ENCODE measurements at places on chromosomes 2 and 18.

- DNase-seq = no peak
Measured at GRCh38 chr2:42953216-42953615, 160.8 kb upstream of the HAAO start.

DNA sequence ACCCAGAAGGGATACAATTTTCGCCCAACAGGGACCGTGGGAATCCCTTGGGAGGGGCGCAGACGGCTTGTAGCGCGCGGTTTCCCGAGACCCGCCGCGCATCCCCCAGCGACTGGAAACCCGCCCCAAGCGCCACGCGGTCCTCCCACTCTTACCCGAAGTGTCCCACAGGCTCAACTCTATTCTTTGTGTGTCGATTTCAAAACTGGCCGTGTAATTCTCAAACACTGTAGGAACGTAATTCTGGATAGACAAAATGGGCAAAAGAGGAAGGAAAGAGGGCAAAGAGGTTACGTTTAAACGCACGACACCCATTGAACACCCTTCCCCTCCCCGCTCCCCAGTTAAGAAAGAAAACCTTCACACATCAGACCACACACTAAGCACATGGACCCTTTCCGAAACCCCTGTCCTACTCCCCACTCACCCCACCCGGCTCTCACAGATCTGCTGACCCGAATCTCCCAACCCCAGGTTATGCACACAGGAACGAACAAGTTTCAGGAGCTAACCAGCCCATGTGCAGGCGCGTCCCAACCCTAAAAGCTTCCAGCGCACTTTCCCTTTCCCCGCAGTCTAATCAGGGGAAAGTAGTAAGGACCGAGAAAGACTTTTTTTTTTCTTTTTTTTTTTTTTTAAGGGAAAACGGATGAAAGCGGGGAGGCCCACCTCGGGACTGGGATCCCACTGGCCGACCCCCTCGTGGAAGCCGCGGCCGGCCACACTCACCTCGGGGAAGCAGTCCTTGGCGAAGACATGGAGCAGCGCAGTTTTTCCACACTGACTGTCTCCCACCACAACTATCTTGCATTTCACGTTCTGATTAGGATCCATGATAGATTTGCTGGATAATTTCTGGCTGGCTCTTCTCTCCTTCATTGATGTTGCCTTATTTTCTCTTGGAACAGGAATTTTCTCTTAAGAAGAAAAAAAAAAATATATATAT, 655 bp downstream of the RND3 start:
- no peak for DNase-seq

DNA sequence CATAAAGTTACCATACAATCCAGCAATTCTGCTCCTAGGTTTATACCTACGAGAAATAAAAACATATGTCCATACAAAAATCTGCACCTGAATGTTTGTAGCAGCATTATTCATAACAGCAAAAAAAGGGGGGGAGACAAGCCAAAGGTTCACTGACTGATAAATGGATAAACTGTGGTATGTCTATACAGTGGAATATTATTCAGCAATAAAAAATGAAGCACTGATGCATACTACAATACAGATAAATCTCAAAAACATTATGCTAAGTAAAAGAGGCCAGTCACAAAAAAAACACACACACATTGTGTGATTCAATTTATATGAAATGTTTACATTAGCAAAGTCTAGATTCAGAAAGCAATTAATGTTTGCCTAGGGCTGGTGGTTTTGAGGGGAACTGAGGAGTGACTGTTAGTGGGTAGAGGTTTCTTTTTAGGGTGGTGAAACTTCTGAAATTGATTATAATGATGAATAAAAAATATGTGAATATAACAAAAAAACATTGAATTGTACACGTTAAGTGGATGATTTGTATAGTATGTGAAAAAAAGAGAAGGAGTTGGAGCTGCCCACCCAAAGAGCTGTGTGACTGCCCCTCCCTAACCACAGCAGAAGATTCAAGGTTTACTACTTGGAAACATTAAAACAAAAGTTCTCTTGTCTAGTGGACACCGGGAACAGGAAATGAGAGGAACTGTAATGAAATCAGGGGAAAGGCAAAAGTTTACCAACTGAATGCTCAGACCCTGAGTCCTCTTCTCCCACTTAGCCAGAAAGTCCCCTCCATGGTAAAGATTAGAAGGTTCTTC, 13.4 kb downstream of the COLEC12 start:
- DNase-seq = no peak

DNA sequence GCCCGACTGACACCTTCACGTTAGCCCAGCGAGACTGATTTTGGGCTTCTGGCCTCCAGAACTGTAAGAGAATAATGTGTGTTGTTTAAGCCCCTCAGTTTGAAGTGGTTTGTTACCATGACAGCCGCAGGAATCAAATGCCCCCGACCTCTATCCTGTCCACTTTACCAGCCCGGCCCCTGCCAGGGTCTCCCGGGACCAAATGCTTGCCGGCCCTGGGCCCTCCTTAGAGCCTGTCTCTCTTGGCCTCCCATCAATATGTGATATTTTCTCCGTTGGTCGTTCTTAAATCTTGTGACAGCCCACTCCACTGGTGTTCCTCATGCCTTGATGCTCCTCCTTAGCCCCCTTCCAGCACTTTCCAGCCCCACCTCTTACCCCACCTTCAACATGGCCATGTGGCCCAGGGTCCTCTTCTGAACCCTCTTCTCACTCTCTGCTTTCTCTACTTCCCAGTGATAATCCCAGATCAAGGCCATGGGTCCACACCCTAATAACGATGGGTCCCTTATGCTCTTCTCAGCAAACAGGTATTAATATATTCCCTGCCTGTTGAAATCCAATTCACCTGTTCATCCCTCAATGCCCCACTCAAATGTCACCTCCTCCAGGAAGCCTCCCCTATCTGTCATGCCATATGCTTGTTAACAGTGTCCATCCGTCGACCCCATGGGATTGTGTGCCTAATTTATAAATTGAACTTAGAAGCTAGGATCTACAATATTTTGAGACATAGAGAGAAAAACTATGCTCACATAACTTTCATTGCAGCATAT, 192.8 kb downstream of the ZFP36L2 start:
- DNase-seq = no peak

DNA sequence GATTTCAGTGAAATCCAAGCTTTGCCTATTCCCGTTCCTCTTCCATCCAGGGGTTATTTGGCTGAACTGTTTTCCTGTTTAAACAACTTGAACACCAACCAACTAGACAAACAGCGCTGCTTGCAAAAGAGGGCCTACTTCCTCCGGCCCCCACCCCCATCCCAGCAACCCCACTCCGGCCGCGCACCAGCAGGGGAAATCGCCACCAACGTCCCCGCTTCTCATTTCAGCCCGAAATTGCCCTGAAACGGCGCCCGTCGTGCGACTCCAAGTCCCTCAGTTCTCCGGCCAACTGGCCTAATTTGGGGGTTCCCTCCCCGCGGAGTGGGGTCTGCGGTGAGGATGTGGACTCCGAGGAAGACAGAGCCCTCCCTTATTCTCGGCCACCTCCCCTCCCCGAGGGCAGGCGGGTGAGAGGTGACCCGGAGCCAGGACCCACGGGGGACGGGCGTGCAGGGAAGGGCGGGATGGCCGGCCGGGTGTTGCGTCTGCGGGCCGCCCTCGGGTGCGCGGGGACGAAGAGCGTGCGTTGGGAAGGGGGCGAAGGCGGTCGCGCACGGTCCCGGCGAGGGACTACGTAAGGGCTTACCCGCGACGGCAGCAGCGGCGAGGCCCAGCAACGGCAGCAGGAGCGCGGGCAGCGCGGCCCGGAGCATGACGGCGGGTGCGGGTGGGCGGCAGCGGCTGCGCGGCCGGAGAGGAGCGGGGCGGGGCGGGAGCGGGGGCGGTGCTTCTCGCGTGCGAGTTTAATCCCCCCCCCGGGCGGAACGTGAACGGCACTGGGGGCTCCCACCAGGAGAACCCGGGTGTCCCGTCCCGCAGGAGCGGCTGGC, at the start of gene CD302:
Gene CD302 (minus strand): TSS at position 666 of the 833 bp plus-strand sequence. CDS start 10 bp downstream, at position 656.
- DNase-seq = no peak

DNA sequence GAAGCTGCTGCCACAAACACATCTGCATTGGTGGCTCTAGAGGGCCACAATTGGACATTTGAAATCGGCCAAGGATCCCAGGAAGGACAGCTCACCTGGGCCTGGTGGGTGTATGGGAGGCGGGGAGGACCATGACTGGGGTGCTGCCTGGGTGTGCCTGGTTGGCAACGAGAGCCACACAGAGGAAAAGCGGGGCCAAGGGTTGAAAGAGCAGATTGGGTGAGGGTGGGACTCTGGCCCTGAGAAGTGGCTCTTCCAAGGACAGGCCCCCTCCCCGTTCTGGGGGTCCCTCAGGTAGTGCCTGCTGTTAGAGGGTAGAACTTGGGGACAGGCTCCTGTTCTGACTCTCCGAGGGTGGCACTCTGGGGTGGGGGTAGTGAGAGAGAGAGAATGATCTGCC, 102.9 kb downstream of the CLIP4 start:
- DNase-seq = no peak

DNA sequence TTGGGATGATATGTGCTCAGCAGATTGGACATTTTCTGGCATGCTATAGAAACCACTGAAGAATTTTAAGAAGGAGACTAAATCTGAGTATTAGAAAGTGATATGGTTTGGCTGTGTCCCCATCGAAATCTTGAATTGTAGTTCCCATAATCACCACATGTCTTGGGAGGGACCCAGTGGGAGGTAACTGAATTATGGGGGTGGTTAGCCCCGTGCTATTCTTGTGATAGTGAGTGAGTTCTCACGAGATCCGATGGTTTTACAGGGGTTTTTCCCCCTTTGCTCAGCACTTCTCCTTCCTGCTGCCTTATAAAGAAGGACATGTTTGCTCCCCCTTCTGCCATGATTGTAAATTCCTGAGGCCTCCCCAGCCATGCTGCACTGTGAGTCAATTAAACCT, 535.9 kb upstream of the VRK2 start:
- no peak for DNase-seq

DNA sequence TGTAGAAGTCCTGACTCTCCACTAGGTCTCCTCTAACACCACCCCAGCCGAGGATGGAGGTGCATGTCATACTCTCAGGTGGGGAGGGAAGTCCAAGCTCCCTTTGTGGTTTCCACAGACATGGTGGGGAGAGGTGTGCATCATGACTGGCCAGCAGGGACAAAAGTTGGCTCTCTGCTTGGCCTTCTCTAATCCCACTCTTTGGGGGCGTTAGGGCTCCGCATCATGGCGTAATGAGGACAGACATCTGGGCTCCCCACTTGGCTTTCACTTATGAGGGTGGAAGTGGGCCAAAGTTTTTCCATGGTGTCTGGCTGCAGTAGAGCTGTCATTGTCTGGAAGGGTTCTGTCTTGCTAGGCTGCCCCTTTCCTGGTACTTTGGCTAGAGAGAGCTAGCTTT, 80.7 kb upstream of the DAPL1 start:
- DNase-seq = no peak

GRCh38 chr2:23323917-23324680, 60.9 kb upstream of the KLHL29 start:
- no peak for DNase-seq

GRCh38 chr2:119257198-119257597, 33.6 kb downstream of the STEAP3 start:
- DNase-seq = no peak

GRCh38 chr18:79944746-79945117, 6.7 kb downstream of the SLC66A2 start:
- DNase-seq = no peak

DNA sequence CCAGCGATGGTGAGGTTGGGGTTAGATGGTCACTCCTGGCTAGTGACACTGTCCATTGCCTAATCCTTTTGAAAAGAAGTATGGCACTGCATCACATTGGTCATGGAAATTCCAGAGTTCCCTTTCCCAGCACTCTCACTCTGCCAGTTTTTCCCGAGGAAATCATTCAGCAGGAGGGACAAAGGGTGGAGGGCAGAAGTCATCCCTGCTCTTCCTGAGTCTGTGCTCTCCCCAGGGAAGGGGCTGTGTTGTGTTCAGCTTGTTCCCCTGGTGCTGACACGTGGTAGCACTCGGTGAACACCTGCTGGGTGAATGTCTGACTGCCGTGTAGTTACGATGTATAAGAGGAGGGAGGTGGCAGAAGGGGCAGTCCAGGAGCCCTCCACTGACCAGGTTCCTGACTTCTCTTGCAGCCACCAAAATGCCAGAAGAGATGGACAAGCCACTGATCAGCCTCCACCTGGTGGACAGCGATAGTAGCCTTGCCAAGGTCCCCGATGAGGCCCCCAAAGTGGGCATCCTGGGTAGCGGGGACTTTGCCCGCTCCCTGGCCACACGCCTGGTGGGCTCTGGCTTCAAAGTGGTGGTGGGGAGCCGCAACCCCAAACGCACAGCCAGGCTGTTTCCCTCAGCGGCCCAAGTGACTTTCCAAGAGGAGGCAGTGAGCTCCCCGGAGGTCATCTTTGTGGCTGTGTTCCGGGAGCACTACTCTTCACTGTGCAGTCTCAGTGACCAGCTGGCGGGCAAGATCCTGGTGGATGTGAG, 21.6 kb downstream of the STEAP3 start:
- no peak for DNase-seq

DNA sequence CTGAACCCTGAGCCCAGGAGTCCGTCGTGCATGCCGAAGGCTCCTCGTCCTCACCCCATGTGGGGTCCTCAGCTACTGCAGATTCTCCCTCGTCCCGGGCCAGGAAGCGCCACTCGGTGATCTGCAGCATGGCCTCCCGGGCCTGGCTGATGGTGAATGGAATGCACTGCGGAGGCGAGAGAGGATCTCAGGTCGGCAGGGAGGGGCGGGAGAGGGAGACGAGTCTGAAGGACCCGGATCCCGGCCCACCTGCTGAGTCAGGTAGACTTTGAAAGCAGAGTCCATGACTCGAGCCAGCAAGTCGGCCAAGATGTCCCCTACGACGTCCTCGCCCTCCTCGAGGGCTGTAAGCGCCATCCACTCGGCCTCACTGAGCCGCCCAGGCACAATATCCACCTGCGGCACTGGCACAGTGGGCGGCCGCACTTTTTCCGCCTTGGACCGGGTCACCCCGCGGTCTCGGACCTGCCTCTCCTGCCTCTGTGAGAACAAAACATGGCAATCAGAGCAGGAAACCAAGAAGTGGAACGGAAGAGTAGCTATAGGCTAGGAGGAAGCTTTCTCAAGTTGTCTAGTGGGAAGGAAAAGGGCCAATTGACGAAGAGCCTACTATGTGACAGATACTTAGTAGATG, 5.5 kb downstream of the C2orf81 start:
- DNase-seq = no peak

DNA sequence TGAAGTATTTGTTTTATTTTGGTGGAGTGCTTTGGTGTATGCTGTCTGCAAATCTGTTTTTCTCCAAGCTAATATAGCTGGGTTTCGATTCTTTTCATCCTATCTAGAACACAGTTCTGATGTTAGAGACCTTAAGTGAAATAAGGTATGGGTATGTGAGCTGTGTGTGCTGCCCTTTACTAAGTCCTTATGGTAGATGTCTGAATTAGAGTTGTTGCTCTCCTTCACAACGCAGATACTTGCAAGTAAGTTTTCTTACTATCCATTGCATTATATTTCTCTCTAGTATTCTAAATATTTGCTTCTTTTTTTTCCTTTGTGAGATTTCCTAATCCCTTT, 38.6 kb downstream of the AGFG1 start:
- DNase-seq = no peak

DNA sequence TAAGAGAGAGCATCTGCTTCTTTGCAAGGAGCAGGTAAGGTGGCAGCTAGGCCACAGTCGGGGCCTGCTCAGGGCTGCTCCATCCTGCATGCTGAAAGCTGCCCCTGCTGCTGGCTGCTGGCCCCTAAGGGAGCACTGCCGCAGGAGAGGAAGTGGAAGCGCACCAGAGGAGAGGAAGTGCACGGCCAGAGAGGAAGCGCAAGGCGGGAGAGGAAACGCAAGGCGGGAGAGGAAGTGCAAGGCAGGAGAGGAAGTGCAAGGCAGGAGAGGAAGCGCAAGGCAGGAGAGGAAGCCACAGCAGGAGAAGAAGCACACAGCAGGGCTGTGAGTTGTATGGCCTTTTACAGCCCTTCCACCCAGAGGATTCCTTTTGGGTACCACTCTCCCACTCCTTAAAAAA, 539.0 kb upstream of the TNP1 start:
- DNase-seq = no peak
